Left hindlimb (tissue), 1 donor: ENCODE measurements at places on chromosomes 3 and 15.

- no peak for DNase-seq
Measured at GRCh38 chr3:47441796-47442551, 33.8 kb downstream of the SCAP start.

- DNase-seq: no peak
Measured at GRCh38 chr15:30650012-30650929, 24.3 kb downstream of the ARHGAP11B start.

GRCh38 chr15:71807125-71807629, 3.2 kb upstream of the NR2E3 start:
- no peak for DNase-seq

DNA sequence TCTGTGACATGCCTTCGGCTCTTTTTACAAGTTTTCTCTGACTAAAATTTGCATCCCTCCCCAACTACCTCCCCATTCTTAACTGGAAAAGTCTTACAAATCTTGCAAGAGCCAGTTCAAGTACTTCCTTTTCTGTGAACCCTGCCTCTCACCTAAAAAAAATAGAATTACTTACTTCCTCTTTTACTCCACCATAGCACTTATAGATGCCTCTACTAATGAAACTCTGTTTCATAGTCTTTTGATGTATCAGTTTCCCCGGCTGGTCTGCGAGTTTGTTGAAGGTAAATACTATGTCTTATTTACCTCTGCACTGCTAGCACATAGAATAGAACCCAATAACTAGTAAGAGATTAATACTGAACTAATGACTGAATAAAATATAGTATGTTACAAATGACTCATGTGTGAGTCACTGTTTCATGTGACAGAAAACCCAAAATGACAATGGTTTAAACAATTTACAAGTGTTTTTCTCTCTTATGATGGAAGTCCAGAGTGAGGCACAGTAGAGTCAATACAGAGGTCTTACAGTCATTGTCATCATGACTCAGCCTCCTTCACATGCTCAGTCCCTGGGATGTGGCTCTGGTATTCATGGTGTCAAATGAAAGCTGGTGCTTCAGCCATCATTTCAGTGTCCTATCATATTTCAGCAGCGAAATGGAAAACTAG, 393.5 kb downstream of the RSL24D1 start:
- DNase-seq: no peak

- no peak for DNase-seq
Measured at GRCh38 chr3:174815750-174816149, 43.4 kb upstream of the NAALADL2 start.

DNA sequence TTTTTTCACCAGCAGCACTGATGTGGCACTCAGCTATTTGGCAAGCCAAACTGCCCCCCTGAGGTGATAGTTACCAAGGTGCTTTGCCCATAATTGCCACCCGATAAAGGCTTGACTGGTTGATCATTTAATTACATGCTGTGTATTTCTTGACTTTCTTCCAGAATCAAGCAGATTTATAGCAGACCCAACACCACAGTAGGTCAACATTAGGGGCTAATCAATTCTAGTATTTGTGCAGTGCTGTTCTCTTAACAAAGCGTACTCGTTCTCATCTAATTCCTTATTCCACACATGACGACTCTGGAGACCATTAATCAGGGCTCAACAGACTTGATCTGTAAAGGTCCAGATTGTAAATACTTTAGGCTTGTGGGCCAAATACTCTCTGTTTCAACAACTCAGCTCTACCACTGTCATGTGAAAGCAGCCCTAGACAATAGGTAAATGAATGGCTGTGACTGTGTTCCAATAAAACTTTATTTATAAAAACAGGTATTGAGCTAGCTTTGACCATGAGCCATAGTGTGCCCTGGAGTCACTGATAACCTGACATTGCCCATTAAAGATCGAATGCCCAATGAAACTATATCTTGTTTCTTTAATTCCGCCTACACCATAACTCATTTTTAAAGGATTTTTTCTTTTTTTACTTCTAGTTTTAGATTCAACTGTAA, 119.1 kb upstream of the TMC3 start:
- DNase-seq: no peak

DNA sequence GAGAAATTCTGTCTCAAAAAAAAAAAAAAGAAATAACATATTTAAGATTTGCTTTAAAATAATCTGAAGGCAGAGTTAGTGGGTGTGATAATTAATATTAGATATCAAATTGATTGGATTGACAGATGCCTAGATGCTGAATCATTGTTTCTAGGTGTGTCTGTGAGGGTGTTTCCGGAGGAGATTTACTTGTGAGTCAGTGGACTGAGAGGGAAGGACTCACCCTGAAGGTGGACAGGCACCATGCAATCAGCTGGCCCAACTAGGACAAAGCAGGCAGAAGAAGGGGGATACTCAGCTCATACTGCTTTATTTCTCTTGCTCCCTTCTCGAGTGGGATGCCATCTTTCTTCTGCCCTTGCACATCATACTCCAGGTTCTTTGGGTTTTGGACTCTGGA, 16.7 kb upstream of the RPL24 start:
- DNase-seq: no peak

DNA sequence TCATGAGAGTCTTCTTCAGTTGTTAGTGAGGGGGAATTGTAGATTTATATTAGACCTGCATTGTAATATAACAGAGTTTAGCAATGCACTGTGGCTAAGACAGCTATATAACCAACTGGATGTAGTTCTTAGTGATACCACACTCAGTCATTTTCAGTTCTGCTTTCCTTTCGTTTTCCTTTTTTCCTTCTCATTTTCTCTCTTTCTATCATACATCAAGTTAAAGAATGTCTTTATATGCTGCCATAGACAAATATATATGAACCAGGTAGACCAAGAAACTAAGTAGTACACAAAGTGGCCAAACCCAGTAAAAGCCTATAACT, 43.7 kb upstream of the CD47 start:
- no peak for DNase-seq

DNA sequence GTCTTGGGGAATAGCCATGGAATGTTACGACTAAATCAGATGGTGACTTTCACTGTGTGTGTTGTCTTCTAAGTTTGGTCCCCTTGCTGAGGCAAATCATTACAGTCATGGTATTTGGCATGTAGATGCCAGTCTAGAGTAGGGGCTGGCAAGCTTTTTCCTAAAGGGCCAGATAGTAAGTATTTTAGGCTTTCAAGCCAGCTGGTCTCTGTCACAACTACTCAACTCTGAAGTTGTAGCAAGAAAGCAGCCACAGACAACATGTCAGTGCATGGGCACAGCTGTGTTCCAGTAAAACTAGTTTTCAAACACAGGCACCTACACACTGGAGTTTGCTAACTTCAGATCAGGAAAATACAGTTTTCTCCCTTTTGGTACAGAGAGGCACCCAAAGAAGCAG, 39.3 kb downstream of the CCR3 start:
- DNase-seq: no peak

DNA sequence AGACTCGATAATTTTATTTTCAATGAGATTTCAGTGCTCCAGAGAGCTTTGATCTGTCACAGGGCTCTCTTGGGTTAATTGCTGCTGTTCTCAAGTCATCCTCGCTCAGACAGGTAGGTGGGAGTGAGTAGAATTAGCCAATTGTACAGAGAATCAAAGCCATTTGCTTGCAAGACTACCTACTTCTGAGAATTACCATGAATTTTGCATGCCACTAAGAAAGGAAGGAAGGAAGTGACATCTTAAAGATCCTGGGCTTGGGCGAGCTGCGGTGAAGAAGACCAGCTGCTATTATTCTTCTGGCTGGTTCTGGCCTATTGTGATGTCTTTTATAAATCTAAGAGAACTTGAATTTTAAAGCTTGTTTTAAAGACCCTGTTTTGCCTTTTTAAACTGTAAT, 154.1 kb upstream of the LPP start:
- no peak for DNase-seq

DNA sequence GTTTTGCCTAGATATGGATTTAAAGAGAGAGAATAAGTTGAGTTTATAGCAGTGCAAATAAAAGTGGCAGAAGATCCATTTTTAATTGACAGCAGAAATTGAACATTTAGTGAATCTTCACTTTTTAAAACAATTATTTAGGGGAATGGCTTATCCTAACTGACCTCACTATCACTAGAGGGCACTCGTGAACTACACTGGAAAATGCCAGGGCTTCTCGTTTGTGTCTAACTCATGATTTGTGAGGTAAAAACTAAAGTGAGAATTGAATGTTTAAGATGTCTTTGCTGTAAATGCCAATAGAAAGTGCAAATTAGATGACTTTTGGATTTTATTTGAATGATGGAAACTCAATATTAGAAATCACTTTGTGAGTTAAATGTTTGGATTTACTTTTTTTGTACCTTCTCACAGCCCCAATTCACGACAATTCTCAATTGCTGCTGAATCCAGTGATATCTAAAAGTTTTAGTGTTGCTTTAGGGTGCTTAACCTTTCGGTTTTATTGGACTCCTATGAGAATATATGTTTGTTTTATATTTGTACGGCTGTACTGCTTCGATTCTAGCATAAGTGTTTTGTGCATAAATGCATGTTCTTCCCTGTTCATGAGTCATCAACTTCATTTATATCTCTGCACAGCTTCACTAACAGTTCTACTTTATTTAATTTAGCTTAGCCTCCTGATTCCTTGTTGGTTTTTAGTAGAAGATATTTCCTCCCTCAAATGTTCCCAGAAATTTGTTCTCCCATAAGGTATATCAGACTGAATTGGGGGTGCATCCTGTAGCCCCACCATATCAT, 462.1 kb downstream of the MFSD1 start:
- DNase-seq: no peak

DNA sequence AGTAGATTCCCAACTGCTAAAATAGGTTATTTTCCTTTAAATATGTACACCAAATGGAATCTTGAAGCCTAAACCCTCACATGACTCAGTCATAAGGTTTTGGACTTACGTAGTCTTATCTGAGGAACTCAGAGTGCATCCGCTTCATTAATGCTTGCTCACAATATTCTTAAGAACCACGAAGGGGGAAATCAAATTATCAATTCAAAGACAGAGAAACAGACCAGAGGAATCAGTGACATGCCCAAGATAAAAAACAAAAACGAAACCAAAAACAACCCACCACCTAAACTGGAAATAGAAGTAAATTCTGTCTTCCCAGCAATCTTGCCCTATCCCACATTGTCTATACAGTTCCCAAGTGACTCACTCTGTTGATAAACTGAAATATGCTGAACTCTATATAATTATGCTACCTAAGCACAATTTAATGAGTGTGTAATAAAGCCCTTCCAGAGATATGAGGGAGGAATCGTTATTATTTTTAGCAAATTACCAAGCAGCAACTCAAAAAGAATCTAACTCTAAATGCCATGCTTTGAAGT, 135.4 kb upstream of the CBLB start:
- DNase-seq: no peak

- no peak for DNase-seq
Measured at GRCh38 chr3:156761007-156761406, 65.1 kb upstream of the LEKR1 start.

- DNase-seq: no peak
Measured at GRCh38 chr3:10702961-10703740, 112.9 kb upstream of the SLC6A11 start.

GRCh38 chr3:155785662-155786295, 20.3 kb downstream of the C3orf33 start:
- DNase-seq: no peak

- DNase-seq: no peak
Measured at GRCh38 chr15:98920091-98920880, 87.3 kb downstream of the PGPEP1L start.

- DNase-seq: no peak
Measured at GRCh38 chr3:180116203-180116602, 79.5 kb upstream of the PEX5L start.

- DNase-seq: no peak
Measured at GRCh38 chr15:99951511-99951910, 218.3 kb upstream of the LYSMD4 start.

DNA sequence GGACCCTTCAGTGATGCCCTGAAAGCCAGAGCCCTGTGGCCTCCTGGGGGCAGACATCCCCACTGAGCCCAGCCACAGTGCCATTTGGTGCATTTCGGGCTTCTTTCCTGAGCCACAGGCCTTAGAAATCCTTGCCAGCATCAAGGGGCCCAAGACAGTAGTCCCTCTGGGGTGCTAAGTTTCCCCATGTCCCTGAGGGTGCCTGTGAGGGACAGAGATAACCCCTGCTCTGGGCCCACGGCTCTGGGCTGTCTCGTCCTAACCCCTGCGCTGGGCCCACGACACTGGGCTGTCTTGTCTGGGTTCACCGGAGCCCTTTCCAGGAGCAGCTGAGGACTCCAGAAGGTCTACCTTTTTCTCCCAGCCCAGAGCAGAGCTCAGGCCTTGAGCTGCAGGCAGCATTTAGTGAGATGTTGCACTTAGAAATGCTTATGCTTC, 45.1 kb upstream of the FGD5 start:
- no peak for DNase-seq

DNA sequence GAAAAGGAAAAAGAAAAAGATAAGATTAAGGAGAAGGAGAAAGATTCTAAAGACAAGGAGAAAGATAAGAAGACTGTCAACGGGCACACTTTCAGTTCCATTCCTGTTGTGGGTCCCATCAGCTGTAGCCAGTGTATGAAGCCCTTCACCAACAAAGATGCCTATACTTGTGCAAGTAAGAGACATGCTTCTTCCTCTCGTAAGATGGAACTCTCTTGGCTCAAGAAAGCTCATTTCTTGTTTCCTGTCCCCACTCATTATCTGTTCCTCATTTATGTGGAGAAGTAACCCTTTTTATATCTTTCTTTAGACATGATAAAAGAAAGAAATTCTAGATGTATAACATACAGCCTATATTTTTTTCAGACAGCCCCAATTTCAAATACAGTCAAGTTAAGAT, 101.4 kb downstream of the KLHL25 start:
- no peak for DNase-seq

GRCh38 chr15:39887832-39888231, 32.2 kb downstream of the GPR176 start:
- no peak for DNase-seq

DNA sequence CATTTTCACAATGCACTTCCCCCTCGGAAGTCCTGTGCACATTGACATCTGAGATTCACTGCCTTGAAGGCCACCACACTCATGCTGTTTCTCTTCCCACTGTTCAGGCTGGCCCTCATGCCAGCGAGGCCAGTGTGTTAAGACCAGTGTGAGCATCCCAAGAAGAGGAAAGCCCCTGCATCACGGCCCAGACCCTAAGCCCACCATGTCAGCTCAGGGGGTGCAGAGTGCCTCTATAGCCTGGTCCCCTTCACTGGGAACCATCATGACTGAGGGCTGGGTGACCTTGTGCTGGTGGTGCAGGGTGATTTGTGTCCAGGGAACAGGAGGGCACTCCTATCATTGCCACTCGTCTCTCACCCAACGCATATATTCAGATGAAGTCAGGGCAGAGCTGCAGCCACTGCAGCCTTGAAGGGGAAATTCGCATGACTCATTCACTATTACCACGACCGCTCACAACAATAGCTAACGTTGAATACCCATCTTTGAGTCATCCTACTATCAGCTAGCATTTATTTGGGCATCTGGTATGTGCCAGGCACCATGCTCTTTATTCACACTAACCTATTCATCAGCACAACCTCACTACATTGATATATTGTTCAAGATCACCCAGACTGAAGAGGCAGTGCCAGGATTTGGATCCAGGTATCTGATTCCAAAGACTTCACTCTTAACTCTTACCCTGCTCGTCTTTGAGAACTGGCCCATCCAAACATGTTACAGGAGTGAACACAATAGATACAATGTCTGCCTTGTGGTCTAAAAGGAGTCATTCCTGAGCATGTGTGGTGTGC, 58.8 kb upstream of the SLC6A11 start:
- DNase-seq: no peak

- DNase-seq: no peak
Measured at GRCh38 chr15:71753346-71753745, 57.0 kb upstream of the NR2E3 start.

GRCh38 chr3:126960604-126960995, 22.3 kb upstream of the PLXNA1 start:
- no peak for DNase-seq

- DNase-seq: no peak
Measured at GRCh38 chr3:105480768-105481167, 114.1 kb downstream of the ALCAM start.
